ENCODE measurements at places on chromosomes 12 and 14.

DNA sequence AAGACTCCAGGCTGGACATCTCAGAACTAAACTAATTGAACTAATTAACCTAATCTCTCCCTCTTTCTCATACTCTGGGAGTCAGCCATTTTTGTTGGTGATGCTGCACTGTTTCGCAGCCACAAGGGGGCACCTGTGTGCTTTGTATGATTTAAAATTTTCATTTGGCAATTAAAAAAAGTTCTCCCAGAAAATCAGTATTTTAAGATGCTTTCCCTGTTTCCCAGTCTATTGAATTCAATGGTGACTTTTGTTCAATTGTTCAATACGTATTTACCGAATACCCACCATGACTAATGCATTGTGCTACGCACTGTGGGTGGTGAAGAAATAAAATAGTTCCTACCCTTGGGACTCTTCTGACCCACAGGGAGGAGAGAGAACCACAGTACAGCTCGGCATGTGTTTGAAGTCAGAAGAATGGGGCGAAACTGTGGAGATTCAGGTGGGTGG, 63.7 kb downstream of the ZNF664 start:
- no peak for DNase-seq

- no peak for DNase-seq
These were observed 72.6 kb downstream of the NUAK1 start for GRCh38 chr12:106066051-106066705.

DNA sequence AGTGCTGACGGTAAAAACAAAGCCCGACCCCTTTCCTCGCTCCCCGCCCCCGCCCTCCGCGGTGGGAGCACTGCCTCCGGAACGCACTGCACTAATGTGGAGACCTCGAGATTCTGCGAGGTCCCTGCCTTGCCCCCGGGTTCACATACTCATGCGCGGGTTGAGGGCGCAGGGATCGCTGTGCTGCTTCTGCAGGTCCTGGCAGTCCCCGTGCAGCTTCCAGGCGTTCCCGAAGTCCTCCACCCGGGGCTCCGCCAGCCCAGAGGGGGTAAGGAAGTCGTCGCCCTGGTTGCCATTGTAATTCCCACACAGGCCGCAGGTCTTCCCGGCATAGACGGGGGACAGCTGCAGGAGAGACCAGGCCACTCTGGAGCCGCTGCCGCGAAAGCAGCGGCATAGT, 66.8 kb downstream of the VWF start:
- no peak for DNase-seq

- no peak for DNase-seq
These were observed 105.6 kb downstream of the KSR2 start for GRCh38 chr12:117863002-117863709.

DNA sequence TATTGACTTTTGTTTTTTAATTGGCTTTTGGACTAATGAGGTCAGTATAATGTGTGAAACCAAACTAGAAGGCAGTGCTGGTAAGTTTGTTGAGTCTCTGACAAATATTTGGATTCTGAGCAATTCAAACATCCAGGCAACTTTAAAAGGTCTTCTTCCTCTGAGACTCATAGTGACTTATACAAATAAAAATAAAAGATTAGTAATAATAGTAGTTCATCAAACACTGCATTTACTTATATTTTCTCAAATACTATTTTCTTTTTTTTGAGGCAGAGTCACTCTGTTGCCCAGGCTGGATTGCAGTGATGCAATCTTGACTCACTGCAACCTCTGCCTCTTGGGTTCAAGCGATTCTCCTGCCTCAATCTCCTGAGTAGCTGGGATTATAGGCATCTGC, 337.9 kb downstream of the DAD1 start:
- no peak for DNase-seq

DNA sequence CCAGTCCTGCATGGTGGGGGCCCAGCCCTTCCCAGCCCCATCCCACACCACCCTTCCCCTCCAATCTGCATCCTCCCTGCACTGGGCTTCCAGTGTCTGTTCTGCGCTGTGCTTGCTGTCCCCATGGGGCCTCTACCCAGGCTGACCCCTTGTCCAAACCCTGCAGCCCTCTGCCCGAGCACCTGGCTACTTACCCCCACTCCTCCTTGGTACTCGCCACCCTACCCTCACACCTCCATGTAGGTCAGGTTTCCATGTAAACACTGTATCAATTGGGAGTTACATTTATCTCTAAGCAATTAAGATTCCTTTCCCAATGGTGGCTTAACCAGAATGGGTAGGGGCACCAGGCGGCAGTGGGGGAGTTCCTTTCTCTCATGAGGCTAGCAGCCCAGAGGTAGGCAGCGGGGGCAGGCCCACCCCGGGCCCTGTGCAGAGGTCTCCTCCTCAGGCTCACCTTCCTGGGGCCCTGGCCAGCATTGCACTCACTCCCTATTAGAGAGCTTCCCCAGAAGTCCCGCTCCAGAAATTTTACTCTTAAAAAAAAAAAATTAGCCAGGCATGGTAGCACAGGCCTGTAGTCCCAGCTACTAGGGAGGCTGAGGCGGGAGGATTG, 76.6 kb upstream of the CCND2 start:
- no peak for DNase-seq

DNA sequence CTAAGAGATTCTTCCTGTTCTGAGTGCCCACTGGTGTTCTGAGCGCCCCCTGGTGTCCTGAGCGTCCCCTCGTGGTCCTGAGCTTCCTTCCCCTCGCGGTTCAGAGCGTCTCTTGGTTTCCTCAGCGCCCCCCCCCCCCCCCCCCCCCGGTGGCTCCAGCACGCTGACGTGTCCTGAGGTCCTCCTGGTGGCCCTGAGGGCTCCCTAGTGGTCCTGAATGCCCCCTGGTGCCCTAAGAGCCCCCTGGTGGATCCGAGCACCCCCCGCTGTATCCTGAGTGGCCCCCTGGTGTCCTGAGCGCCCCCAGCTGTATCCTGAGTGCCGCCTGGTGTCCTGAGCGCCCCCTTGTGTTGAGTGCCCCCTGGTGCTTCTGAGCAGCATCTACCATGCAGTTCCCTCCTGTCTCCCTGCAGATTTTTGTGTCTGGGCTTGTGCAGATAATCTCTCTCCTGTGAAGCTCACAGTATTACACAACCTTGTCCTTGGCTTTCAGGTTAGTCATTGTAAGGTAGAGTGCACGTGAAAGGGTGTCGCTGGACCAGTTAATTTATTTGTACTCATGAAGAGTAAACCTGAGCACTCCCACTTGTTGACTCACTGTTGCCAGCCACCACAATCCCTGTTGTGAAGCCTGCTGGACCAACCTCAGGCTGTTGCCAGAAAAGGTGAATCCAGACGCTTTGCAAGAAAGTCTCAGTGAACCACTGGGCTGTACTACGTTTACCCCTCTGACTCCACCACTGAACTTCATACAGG, 1168.4 kb downstream of the TMEM121 start:
- DNase-seq: no peak

GRCh38 chr12:1562813-1563407, 31.5 kb downstream of the FBXL14 start:
- no peak for DNase-seq

- DNase-seq: no peak
These were observed 41.7 kb downstream of the NUAK1 start for GRCh38 chr12:106097011-106097410.

DNA sequence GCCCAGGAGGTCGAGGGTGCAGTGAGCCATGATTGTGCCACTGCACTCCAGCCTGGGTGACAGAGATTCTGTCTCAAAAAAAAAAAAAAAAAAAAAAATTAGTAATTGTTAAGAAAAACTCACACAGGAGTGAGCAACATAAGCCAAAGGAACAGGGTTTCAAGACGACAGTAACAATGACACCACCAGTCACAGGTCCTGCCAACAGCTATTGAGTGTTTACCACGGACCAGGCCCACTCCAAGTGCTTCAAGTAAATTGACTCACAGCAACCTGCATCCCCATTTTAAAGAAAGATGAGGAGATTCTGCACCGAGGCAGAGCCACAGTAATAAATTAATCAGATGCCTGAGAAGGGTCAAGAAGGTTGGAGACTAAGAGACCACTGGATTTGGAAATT, 194.5 kb downstream of the DPF3 start:
- no peak for DNase-seq

DNA sequence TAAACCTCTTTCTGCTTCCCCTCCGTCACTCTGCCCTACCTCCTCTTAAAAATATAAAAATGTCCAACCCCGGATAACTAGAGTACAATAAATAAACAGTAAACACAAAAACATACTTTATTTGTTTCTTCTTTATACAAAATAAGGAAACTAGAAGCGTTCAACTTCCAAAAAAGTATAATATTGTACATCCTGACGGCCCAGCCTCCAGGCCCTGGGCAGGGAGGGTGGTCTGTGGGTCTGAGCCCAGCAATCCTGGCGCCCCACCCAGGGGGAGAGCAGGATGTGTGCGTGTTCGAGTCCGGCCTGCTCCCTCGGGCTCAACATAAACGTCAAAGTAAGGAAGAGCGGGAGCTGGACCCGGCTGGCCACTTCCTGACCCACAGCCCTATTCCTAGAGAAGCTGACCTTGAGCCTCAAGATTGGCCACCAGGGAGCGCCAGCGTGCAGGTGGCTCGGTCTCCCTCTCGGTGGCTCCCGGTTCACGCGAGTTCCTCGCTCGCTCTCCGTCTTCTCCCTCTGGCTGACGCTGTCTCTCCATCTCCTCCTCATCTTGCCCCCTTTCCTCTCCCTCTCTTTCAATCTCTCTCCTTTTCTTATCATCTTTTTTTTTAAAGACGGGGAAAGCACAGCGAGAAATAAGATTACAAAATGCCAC, 9.4 kb downstream of the LHX5 start:
- peak; percentile 27 for DNase-seq

DNA sequence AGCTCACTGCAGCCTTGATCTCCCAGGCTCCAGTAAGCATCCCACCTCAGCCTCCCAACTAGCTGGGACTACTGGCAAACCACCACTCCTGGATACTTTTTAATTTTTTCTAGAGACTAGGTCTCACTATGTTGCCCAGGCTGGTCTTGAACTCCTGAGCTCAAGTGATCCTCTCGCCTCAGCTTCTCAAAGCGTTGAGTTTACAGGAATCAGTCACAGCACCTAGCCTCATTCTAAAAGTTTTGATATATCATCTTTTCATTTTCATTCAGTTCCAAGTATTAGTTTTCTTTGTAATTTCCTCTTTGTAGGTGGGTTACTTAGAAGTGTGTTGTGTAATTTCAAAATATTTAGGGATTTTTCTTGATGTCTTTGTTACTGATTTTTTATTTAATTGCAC, 9.6 kb downstream of the CBX5 start:
- DNase-seq: no peak

- DNase-seq: no peak
These were observed 462.5 kb downstream of the NAV3 start for GRCh38 chr12:78293059-78293686.

GRCh38 chr14:106792543-106792942, 1266.2 kb downstream of the TMEM121 start:
- DNase-seq: no peak

GRCh38 chr14:38201137-38201828, 6.4 kb upstream of the SSTR1 start:
- DNase-seq: no peak

GRCh38 chr12:132651444-132652100, 33.0 kb downstream of the P2RX2 start:
- DNase-seq: no peak

DNA sequence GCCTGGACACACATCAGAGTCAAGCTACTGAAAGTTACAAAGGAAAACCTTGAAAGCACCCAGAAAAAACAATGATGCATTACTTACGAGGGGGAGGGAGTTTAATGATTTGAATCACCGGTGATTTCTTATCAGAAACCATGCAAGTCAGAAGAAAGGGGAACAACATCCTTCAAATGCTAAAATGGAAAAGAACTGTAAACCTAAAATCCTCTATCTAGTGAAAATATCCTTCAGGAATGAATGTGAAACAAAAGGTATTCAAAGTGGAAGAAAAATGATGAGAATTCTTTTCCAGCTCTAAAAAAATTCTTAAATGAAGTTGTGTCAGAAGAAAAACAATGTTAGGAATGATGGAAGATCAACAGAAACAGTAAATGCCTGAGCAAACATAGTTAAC, 16.8 kb downstream of the SCAF11 start:
- no peak for DNase-seq

- DNase-seq: no peak
These were observed 751.5 kb upstream of the ALG10B start for GRCh38 chr12:37565112-37565511.

DNA sequence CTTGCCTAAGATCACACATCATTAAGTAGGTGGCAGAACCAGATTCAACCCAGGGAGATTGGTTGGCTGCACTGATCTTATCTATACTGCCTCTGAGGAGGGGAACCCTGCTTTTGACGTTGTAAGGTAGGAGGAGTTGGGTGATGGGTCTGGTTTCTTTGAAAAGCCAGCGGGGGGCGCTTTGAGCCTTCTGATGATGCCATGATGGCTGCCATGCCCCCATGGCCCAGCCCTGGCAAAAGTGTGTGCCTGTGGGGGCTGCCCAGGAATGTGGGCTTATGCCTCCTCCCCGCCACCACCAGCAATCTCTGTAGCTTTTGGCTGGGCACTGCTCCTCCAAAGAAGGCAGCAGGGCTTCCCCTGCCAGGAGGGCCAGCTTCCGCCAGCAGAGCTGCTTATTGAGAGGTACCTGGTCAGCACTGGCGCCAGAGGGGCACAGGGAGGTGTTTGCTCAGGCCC, 224.3 kb downstream of the SLC41A2 start:
- DNase-seq: no peak

DNA sequence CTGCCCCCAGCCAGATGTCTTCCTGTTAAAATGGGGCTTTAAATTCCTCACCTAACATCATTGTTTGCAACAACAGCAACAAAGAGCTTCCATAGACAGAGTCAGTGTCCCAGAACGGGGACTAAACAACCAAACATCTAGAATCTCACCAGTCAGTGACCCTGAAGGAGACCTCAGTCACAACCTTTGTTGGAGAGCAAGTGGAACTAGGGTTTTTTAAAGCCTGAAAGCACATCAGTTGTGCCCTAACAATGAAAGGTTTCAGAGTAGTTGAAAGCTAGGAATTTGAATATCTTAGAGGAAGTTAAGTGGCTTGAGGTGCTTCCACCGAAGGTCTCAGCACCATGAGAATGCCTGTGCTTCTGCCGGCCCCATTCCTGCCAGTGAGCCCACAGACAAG, 5.0 kb upstream of the ALDH2 start:
- DNase-seq: no peak

DNA sequence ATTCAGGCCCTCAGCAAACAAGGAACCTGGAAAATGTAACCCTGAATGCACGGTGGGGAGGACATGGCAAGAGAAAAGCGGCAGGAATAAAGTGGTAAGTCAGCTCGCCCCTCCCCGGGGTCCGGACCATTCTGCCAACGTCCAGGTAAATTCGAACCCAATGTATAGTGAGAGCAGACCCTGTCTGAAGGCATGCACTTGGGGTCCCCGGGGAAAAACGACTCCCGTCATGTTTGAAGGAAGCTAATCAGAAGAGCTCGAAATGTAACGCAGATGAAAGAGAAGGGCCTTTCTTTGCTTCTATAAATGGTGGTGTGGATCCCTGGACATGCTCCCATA, 193 bp downstream of the ACACB start:
- DNase-seq: no peak
